Stimulated activated CD8-positive, alpha-beta memory T cell treated with anti-CD3 and anti-CD28 coated beads, Interleukin-15, amount 100 ng/mL, for 24 hours (primary cell): ENCODE measurements at places on chromosomes 7 and 10.

DNA sequence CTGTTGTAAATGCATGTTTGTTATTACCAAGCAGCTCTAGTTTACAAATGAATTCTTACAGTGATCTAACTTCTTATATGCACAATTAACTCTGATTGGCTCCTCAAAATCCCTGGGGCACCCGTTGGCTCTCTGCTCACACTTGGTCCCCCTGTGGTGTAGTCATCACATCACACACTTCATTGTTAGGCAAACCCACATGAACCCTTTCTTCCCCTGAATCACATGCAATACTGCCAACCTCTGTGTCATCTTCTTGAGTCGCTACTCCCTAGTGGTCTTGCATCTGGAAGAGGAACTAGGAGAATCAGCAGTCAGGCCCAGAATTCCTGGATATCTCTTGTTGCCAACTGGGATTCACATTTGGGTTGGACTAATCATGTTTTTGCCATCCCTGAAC lies 73.1 kb downstream of the CD36 start:
- no peak for DNase-seq

GRCh38 chr7:133183042-133183794 lies 69.7 kb upstream of the EXOC4 start:
- no peak for DNase-seq

DNA sequence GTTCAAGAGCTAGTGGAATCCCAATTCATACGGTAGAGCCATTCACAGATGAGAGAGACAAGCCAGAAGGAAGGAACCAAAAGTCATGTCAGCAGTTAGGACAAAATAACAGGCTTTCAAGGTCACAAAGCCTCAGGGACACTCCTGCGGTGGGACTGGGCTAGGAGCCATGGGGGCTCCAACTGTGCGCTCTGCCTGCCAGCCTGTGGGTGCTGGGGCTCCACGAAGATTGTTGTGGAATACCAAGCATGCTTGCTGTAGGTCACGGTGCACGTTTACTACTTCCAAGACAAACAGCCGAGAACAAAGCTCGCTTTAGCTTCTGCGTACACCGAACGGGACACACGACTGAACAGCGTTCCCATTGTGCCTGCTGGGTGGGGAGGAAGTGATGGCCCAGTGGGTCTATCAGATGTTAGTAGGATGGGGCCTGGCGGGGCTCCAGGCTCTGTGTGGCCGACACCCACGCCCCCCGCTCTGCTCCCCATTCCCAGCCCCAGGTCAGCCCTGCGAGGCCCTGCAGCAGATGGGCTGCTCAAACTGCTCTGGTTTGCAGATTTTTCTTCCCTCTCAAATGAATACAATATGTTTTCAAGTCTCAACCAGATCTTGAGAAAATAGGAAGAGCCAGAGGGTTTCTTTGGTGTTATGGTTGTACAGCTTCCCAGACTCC lies 158.9 kb downstream of the EGFR start:
- no peak for DNase-seq

- no peak for DNase-seq
Observed at GRCh38 chr7:91694351-91694841, 186.1 kb downstream of the MTERF1 start.

DNA sequence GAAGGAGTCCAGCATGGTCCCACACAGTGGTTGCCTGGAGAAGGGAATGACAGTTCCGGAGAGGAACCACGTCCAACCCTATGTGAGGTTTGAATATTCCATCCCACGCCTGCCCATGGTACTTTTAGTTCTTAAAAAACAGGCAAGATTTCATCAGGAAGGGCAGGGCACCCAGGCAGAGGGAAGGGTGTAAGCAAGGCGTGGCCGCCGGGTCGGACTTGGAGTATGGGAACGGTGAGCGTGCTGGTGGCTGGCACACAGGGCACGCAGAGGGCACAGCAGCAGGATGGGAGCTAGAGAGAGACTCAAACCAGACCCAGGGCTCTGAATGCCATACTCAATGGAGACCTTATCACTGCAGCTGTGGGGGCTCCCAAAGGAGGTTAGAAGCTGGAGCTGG lies 34.3 kb downstream of the FAM53B start:
- no peak for DNase-seq

GRCh38 chr10:100141446-100142087 lies 44.3 kb downstream of the ERLIN1 start:
- no peak for DNase-seq

GRCh38 chr10:131533846-131534526 lies 222.5 kb upstream of the TCERG1L start:
- no peak for DNase-seq

GRCh38 chr7:11702938-11703337 lies 129.1 kb downstream of the THSD7A start:
- DNase-seq: no peak

DNA sequence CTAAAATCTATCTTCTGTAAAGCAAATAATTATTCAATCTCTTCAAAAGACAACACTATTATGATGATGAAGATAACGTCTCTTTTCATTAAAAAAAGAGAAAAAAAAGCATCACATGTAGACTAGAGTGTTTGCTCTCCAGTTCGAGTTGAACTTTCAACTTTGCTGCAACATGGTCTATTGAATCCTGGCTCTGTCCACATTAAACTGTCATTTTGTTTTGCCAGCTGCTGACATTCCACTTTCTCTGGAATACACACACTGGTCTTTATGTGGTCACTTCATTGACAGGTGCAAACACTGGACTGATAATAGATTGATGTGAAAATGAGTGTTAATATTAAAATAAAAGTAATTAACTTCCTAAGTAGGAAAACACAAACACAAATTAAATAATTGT lies 61.7 kb downstream of the PTF1A start:
- no peak for DNase-seq

- no peak for DNase-seq
Observed at GRCh38 chr7:52504561-52504960, 530.9 kb upstream of the POM121L12 start.

GRCh38 chr7:49527182-49527581 lies 246.3 kb upstream of the VWC2 start:
- DNase-seq: no peak

- no peak for DNase-seq
Observed at GRCh38 chr7:2012044-2012900, 220.5 kb downstream of the MAD1L1 start.

- DNase-seq: no peak
Observed at GRCh38 chr10:31253237-31253636, 65.8 kb upstream of the ZEB1 start.

- DNase-seq: no peak
Observed at GRCh38 chr7:156889089-156889488, 3.9 kb downstream of the LMBR1 start.

- DNase-seq: no peak
Observed at GRCh38 chr7:5699467-5700384, 81.7 kb downstream of the RNF216 start.

- no peak for DNase-seq
Observed at GRCh38 chr7:85023066-85023712, 163.7 kb downstream of the SEMA3D start.

DNA sequence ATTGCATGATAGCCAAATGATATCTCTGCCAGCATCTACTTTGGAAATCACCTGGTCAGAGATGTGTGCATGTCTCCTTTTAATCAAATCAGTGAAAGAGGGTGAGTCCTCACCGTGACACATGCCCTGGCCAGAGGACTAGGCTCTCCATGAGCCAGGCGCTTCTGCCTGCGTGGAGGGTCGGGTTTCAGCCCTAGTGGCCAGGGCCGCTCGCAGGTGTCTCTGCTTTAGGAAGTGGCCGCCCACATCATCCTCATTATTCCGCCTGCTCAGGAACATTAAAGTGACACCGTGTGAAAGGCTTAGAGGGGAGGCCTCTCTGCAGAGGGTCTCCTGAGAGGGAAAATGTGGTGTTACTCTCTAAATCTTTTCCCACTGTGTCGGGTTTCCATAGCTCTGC lies 173.6 kb upstream of the PRKCQ start:
- DNase-seq: no peak

DNA sequence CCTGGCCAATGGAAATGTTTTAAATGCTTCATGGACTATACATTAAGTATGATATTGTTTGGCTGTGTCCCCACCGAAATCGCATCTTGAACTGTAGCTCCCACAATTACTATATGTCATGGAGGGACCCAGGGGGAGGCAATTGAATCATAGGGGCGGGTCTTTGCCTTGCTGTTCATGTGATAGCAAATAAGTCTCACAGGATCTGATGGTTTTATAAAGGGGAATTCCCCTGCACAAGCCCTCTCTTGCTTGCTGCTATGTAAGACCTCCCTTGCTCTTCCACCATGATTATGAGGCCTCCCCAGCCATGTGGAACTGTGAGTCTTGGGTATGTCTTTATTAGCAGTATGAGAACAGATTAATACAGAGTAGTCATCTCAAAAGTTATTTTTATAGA lies 32.4 kb upstream of the GRB10 start:
- DNase-seq: no peak

DNA sequence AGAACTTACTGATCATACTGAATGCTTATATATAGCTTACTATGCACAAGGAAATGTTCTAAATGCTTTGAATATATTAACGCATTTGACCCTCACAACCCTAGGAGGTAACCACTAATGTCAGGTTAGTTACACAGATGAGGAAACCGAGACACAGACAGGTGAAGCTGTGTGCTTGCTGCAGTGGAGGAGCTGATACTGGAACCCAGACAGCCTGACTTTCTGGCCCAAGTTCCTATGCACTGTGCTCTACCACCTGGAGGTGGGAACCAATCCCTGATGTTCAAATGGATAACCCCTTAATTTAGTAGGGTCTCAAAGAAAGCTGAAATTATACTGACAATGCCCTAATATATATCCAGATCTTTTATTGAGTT lies 119.6 kb downstream of the SORBS1 start:
- DNase-seq: no peak

DNA sequence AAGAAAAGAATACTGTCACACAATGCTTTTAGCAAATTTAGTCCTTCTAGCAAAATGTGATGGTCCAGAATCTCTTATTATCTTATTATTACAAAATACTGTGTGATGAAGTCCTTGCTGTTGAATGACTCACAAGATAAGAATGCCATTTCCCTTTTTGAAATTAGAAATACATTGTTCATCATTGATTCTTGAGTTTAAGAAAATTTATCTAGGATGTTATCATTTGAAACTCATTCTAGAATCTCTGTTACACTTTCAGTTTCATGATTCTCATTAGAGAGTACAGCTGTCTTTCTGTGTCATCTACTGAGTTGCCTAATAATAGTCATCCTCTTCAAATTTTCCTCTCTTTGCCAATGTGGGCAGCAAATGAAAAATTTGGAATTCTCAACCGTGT lies 9.6 kb downstream of the ZKSCAN5 start:
- DNase-seq: no peak

- no peak for DNase-seq
Observed at GRCh38 chr10:88802523-88803285, at the start of gene LIPM. TSS of gene LIPM (plus strand) at chr10:88802730. CDS start at chr10:88802897, 167 bp downstream.

GRCh38 chr7:12066521-12066920 lies 144.6 kb upstream of the TMEM106B start:
- DNase-seq: no peak

DNA sequence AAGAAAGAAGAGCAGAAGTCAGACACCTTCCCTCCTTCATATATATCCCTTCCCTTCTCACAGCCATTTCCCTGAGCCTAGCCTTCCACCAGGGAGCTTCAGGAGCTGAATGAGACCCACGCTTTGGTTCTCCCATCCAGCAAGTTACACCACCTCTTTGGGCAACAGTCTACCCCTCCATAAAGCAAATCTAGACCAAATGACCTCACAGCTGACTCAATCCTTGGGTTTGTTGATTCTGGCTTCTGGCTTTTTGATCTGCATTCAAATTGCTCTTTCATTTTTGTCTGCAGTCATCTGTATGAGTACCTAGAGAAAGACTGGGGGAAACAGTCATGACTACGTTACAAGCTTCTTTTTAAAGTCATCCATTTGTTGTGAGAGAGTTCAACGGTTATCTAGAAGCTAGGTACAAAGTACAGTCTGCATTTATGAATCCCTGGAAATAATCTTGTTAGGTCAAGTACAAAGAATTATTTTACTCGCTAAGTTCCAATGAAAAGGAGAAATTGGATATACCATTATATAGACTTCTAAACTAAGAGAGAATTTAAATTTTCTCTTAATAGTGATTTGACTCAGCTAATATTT lies 86.3 kb downstream of the RAB11FIP2 start:
- DNase-seq: no peak

DNA sequence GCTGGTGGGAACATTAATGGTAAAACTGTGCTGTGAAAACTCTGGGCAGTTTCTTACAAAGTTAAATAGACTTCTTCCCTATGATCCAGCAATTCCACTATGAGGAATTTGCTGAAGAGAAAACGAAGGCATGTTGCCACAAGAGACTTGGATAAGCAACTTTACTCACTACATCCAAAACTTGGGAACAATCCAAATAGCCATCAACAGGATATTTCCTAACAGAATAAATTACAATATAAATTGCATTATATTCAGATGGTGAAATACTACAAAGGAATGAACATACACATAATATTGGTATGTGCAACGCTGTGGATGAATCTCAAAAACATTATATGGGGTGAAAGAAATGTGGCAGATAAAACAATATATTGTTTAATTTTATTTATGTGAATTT lies 21.4 kb upstream of the MKI67 start:
- no peak for DNase-seq

DNA sequence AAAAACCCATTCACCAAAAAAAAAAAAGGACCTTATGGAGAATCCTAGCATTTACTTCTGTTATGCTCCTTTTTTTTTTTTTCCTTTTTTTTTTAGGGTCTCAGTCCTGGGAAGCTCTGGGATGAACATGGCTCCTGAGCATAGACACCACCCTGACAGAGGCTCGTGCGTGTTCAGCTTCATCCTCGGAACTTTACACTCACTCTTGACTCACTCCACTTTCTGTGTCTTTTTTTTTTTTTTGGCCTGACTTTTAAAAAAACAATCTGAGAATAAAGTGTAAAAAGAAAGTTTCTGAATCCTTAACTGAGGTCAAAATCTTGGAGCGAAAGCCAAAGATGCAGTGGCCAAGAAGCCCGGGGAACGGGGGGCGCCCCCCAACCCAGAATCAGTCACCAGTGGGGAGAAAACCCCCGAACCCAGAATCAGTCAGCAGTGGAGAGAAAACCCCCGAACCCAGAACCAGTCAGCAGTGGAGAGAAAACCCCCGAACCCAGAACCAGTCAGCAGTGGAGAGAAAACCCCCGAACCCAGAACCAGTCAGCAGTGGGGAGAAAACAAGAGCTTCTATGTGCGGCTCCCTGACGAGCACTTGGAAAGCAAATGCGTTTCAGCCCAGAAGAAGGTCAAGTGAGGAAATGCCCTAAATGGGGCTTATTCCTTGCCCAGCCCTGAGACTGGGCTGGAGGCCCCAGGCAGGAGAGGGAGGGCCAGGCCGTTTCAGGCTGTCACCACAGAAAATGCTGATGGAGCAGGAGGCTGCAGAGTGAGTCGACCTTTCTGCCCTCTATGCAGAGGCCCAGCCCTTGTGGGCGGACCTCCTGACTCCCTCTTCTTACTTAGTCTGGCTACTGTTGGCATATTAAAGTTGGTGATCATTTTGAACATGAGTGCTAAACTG lies 19.0 kb upstream of the PFKP start:
- no peak for DNase-seq

- no peak for DNase-seq
Observed at GRCh38 chr7:77450613-77451012, 34.5 kb upstream of the GSAP start.

GRCh38 chr10:102432162-102432950 lies at the start of gene CUEDC2:
TSS of gene CUEDC2 (minus strand) at chr10:102432574. CDS start at chr10:102425188, 7,386 bp downstream.
- DNase-seq: peak; percentile 94
